ENCODE measurements at places on chromosomes 13 and 19.

GRCh38 chr13:59112221-59112718 lies 1051.5 kb downstream of the DIAPH3 start:
- no peak for DNase-seq

- DNase-seq: no peak
Measured at GRCh38 chr13:92196591-92197256, 798.3 kb downstream of the GPC5 start.

- no peak for DNase-seq
Measured at GRCh38 chr13:65532231-65532630, 1697.9 kb downstream of the PCDH9 start.

DNA sequence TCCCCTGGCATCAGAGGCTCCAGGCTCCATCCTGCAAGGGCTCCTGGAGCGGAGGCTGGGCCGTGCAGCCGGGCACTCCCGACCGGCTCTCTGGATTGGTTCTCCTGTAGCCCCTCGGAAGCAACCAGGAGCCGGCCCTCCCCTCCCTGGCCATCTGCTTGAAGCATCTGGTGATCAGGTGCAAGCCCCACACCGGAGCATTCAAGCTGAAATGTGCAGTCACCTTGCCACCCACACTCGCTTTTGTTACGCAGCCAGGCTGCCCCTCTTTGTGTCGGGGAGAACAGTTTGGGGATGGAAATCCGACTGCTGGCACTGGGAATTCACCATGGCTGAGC lies 258.8 kb downstream of the ZNF536 start:
- DNase-seq: no peak

DNA sequence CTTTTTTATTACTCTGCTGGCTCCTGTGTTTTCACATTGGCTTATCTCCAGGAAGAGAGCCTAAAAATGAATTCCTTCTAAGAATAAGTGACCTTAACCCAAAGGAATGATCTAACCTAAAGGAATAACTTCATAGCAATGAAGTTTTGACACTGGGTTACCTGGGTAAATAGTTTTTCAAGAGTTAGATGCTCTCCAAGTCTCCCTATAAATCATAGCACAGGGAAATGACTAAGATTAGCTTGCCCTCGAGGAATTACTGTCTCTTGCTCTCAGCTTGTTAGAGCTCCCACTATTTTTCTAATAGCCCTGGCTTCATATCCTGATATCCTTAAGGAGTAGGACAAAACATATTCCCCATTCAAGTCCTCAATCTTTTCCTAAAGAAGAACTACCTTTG lies 66.3 kb downstream of the SPRY2 start:
- DNase-seq: no peak

DNA sequence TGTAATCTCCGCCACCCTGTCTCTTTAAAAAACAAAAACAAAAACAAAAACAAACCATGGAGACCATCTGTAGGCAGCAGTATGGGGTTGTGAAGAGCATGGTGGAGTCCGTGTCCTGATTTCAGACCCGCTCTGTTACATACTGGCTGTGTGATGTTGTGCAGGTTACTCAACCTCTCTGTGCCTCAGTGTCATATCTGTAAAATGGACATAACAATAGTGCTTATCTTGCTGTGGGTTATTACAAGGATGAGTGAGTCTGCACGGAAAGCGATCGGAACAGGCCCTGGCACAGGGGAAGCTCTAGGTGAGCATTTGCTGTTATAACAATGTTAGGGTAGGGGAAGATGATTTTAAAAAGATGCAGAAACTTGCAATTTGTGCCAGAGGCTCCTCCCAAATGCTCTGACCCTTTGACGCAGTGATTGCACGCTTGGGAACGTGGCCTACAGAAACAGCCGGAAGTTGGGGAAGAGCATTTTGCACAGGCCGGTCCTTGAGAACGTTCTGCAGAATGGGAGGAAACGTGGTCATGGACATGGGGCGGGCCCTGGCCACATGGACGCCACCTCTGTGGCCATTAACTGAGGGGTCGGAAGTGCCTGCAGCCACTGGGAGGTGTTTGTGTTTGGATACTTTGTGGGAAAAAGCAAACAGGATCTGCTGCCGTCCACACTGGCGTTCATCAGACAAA lies 15.7 kb upstream of the SELENOW start:
- no peak for DNase-seq

DNA sequence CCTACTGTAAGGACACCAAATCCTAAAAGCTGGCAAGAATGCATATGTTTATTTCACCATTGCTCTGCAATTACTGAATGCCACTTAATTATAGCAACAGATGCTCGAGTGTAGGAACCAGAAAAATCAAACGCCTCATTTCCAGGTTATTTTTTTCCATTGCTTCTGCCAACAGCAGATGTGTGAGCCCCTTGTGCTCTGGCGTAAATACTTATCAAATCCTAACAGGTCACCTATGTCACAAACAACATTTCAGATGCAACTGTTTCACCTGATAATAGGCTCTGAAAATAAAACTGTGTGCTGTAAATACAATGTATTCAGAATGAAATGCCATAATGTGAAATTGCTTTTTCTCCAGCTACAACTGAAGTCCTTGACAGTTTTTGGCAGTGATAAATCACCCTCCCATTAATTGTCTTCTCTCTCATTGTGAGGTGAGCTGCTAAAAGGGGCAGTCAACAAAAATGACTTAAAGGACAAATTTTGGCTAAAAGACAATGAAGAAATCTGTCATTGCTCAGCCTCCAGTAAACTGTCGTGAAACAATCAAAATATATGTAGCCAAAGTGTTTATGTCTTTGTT lies 344.0 kb downstream of the DACH1 start:
- no peak for DNase-seq

DNA sequence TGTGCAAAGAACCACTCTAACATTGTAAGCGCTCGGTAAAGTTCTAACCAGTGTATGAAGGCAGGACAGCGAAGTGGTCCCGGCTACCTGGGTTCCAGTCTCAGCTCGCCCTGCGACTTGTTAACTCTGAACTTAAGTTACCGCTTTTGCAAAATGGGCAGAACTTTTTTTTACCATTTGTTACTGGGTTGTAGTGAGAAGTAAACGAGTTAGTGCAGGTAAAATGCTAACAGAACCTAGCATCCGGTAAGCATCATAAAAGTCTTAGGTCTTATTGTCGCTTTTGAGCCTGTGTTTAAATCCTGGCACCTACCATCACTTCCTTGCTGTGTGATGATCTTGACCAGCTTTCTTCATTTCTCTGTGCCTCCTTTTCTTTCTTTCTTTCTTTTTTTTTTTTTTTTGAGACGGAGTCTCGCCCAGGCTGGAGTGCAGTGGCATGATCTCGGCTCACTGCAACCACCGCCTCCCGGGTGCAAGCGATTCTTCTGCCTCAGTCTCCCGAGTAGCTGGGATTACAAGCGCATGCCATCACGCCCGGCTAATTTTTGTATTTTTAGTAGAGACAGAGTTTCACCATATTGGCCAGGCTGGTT lies 734 bp upstream of the TRMT1 start:
- DNase-seq: no peak

GRCh38 chr13:112679381-112679780 lies 10.5 kb upstream of the ATP11A start:
- DNase-seq: no peak

GRCh38 chr19:52621376-52621775 lies 16.8 kb downstream of the ZNF83 start:
- DNase-seq: no peak

- DNase-seq: no peak
Measured at GRCh38 chr19:40026597-40026970, 29.4 kb downstream of the ZNF780B start.

DNA sequence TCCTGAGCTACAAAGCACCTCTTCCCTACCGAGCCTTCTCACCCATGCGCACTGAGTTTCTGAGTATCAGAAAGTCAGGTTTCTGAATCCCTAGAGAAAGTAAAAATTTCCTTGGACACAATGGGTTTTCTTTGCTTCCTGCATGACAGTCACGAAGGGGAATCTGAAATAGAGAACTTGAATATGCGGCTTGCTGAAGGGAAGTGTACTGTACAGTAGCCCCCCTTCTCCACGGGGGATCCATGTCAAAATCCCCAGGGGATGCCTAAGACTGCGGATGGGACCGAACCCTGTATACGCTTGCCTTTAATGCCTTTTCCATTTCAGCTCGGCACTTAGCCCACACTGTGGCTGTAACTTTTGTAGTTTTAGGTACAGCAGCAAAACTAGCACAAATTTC lies 107.9 kb downstream of the GGACT start:
- DNase-seq: no peak

DNA sequence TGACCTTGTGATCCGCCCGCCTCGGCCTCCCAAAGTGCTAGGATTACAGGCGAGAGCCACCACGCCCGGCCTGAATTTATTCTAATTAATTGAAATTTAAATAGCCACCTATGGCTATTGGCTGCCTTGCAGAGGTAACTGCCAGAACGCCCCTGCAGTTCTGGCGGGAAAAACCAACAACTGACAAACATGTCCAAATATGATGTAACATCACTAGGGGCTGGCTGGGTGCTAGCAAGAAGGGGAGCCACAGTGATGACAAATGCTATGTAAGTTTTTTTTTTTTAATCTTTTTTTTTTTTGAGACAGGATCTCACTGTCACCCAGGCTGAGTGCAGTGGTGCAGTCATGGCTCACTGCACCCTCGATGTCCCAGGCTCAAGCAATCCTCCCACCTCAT lies 12.9 kb downstream of the ZSWIM9 start:
- no peak for DNase-seq

- no peak for DNase-seq
Measured at GRCh38 chr13:30026909-30027308, 176.5 kb upstream of the UBL3 start.

DNA sequence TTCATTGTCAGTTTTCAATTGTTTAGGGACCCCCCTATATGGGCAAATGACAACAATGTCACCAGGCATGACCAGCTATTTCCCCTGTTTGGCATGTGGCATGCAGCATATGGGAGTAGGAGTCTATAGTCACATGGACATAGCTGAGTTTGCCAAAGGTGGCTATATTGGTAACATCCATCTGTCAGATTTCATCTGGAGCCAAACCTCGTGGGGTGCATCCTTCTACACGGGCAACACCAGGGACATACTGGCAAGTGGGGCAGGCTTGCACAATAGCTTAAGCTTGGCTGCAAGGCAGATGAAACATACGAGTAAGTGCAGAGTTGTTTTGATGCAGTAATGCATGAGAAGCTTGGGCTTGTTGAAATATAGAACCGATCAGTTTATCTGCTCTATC lies 24.5 kb upstream of the ZNF816 start:
- DNase-seq: no peak

DNA sequence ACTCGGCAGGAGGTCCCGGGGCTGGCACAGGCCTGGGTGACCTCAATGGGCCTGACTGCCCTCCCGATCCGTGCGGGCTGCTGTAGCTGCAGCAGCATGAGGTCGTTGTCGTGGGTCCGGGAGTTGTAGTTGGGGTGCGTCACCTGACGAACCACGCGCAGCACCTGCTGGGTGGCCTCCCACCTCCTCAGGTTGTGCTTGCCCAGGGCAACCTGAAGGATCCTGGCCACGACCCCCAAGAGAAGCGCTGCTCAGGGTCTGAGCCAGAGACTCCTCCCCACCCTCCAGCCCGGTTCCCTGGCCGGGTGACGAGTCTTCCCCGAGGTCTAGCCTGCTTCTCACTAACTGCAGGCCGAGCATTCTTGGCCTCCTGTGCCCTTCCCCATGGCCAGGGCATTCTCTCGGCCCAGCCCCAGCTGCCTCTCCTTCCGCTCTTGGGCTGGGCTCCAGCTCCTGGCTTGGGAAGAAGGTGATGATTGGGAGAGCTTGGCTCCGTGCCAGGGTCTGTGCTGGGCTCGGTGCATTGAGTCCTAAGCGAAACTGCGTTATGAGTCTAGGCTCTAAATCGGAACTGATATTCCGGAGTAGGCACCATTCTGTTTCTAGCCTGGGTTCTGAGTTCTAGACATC lies 3.1 kb downstream of the KLK14 start:
- no peak for DNase-seq

GRCh38 chr19:32373585-32374295 lies 28.3 kb downstream of the ZNF507 start:
- no peak for DNase-seq

- no peak for DNase-seq
Measured at GRCh38 chr13:45226024-45226423, 25.2 kb upstream of the KCTD4 start.

DNA sequence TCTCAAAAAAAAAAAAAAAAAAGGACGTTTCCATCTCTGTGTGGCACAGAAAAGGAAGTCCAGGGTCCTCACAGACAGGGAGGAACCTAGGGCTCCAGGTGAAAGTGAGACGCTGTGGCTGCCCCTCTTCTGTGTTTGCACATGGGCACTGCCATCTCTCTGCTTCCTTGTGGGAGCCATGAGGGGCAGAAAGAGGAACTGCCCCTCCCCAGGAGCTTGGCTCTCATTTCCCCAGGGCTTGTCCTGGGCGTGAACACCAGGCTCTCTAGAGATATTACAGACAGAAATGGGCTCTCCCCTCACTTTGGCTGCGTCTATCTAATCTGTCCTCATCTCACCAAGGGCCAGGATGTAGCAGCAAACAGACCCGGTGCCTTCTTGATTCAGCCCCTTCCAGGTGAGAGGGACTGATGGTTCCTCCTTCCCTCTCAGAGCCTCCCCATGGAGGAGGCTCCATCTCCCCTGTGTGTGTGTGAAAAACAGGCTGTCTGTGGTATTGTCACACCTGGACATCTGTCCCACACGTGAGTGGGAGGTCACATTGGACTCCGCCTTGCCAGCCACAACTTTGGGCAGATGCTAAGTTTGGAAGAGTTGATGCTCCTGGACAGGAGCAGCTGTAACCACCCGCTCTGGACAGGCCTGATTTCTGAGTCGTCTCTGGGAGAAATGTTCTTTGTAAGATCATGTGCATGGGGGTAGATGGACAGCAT lies 840 bp upstream of the LILRA4 start:
- DNase-seq: no peak

DNA sequence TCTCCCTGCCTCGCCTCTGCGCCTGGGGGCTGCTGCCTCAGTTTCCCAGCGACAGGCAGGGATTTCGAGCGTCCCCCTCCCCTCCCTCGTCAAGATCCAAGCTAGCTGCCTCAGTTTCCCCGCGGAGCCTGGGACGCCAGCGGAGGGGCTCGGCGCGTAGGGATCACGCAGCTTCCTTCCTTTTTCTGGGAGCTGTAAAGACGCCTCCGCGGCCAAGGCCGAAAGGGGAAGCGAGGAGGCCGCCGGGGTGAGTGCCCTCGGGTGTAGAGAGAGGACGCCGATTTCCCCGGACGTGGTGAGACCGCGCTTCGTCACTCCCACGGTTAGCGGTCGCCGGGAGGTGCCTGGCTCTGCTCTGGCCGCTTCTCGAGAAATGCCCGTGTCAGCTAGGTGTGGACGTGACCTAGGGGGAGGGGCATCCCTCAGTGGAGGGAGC lies 722 bp upstream of the ICAM1 start:
- no peak for DNase-seq

DNA sequence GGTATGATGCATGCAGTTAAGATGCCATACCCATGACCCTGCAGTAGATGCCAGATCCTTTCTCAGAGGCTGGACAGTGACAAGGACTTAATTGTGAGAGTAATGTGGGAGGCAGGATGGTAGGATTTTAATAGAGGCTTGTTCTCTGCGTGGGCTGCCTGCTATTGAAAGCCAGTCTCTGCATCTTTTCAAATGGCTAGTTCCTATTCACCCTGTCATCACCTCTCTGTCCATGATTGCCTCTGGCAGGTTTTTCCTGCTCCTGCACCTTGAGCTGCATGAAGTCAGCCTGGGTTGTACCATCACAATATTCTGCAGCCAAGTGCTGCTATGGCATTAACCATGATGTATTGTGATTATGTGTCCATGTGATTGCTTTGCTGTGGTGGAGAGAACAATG lies 440.5 kb downstream of the ITGBL1 start:
- DNase-seq: no peak
